T-cell (primary cell): ENCODE measurements at places on chromosomes 5 and 9.

GRCh38 chr5:87581661-87582060 lies 168.9 kb upstream of the CCNH start:
- H3K36me3 ChIP-seq = no peaks in the 10 kb centered on the region
- H3K4me3 ChIP-seq = no peak overlapping the region
- no peak for DNase-seq
- no peaks in the 10 kb centered on the region for H3K4me1 ChIP-seq
- H3K27ac ChIP-seq = no peak overlapping the region
- H3K27me3 ChIP-seq = no peaks in the 10 kb centered on the region

GRCh38 chr5:14569948-14570691 lies 11.5 kb upstream of the OTULINL start:
- H3K4me1 ChIP-seq = no peaks in the 10 kb centered on the region
- H3K27me3 ChIP-seq = no peaks in the 10 kb centered on the region
- H3K36me3 ChIP-seq = no peaks in the 10 kb centered on the region
- H3K4me3 ChIP-seq = no peak overlapping the region
- H3K27ac ChIP-seq = no peak overlapping the region
- DNase-seq = no peak

DNA sequence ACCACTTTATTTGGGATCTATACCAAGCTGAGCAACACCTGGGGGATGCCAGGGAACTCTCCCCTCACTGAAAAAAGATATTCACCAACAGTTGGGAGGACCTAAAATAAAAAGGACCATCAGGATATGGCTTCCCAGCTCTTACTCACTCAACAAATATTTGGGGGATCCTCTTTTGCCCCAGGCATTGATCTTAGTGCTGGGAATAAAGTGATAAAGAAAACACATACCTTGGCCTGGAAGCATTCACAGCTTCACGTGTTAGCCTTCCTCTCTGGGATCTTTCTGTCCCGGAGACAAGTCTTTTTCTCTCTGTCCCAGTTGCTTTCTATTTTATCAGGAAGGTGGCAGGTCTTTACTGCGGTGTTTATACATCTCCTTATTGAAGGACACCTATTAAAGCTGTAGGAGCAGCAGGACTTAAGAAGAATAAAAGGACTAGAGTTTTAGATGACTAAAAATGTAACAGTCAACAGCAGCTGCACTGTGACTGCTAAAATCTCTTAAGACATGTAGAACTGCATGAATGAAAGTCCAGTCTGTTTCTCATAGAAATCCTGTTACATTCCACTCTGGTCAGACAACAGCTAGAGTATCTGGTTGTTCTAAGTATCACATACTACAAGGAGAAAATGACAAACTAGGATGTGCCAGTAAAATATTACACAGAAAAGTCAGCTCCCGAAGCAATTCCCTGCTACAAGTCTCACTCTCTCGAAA lies 90.0 kb upstream of the ITGA2 start:
- no peak overlapping the region for H3K27ac ChIP-seq
- no peak overlapping the region for H3K4me3 ChIP-seq
- no peaks in the 10 kb centered on the region for H3K36me3 ChIP-seq
- no peak for DNase-seq

- no peaks in the 10 kb centered on the region for H3K4me1 ChIP-seq
- DNase-seq = no peak
- H3K4me3 ChIP-seq = no peak overlapping the region
- no peak overlapping the region for H3K27ac ChIP-seq
These were observed 64.3 kb upstream of the LMX1B start for GRCh38 chr9:126549246-126550006.

- peak within 1 kb of the TSS; percentile 88 for H3K4me3 ChIP-seq
- peaks cover 36% of the 10 kb centered on the region for H3K4me1 ChIP-seq
- peak within 1 kb of the TSS; percentile 57 for H3K27ac ChIP-seq
- no peaks in the 10 kb centered on the region for H3K27me3 ChIP-seq
These were observed at the start of gene MAML1 for GRCh38 chr5:179732412-179732917. Gene MAML1, plus strand, starts transcription at chr5:179732822. Its CDS starts 291 bp downstream, at chr5:179733113.

GRCh38 chr9:34579104-34579807 lies 10.3 kb downstream of the CNTFR start:
- H3K4me3 ChIP-seq = no peak overlapping the region
- peaks cover 13% of the 10 kb centered on the region for H3K4me1 ChIP-seq
- H3K27ac ChIP-seq = no peak overlapping the region
- DNase-seq = no peak
- peaks cover 76% of the 10 kb centered on the region for H3K27me3 ChIP-seq

DNA sequence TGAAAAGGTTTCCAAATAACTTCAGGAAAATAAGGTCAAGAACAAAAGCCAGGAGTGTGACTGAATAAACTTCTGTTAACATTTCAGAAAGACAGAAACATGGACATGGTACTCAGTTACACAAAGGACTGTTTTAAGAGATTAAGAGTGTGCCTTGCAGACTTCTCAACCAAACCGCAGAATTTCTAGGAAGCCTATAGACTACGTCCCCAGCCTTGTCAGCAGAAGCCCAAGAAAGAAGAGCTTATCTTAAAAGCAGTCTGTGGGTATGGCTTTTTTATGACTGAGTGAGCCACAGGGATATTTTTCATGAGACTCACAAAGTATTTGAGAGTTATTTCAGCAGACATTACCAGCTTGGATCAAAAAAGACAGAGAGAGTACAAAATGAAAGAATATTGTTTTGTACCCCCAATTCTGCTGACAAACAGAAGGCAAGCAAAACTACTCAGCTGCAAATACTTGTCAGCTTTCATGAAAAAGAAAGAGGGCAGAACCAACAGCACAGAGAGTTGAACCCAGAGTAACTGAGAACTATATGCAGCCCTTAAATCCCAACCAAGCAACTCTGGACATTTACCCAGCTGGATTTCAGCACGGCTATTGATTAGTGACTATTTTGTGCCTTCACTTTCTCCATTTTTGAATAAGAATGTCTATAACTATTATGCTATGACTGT lies 711.0 kb upstream of the CTNND2 start:
- H3K27ac ChIP-seq = no peak overlapping the region
- no peak for DNase-seq
- H3K36me3 ChIP-seq = no peaks in the 10 kb centered on the region
- no peaks in the 10 kb centered on the region for H3K27me3 ChIP-seq
- no peak overlapping the region for H3K4me3 ChIP-seq

GRCh38 chr5:40401284-40402006 lies 278.3 kb upstream of the PTGER4 start:
- H3K27me3 ChIP-seq = no peaks in the 10 kb centered on the region
- H3K36me3 ChIP-seq = no peaks in the 10 kb centered on the region
- H3K27ac ChIP-seq = no peak overlapping the region
- H3K4me3 ChIP-seq = no peak overlapping the region

GRCh38 chr9:38683336-38683735 lies 36.6 kb downstream of the FAM240B start:
- H3K4me3 ChIP-seq = no peak overlapping the region
- no peaks in the 10 kb centered on the region for H3K36me3 ChIP-seq
- H3K27ac ChIP-seq = no peak overlapping the region

GRCh38 chr9:4657426-4658159 lies 4.5 kb upstream of the PLPP6 start:
- no peaks in the 10 kb centered on the region for H3K27me3 ChIP-seq
- no peak overlapping the region for H3K27ac ChIP-seq
- H3K4me3 ChIP-seq = no peak overlapping the region
- no peaks in the 10 kb centered on the region for H3K36me3 ChIP-seq
- no peak for DNase-seq
- H3K4me1 ChIP-seq = peaks cover 20% of the 10 kb centered on the region

DNA sequence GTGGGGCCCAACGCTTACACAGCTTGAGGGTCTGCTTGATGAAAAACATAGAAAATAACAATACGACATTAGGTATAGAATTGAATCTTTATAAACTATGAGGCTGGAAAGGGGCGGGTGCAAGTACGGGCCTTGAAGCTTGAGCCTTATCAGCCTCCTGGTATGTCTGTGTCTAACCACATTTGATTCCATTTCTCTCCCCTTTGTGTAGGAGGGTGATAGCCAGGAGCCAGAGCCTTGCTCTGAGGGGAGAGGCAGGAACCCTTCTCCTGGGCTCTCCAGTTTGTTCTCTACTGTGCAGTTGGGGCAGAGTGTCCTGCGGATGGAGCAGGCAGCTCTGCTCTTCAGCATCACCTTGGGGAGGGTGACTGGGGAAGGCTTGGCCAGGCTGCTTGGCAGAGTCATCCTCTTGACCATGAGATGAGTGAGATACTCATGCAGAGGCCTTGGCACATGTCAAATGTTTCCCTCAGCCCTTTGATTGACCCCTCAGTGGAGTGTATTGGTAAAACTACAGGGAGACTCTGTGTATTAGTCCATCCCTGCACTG lies 153.5 kb downstream of the SEMA6A start:
- DNase-seq = no peak
- no peaks in the 10 kb centered on the region for H3K27me3 ChIP-seq
- no peaks in the 10 kb centered on the region for H3K4me1 ChIP-seq

DNA sequence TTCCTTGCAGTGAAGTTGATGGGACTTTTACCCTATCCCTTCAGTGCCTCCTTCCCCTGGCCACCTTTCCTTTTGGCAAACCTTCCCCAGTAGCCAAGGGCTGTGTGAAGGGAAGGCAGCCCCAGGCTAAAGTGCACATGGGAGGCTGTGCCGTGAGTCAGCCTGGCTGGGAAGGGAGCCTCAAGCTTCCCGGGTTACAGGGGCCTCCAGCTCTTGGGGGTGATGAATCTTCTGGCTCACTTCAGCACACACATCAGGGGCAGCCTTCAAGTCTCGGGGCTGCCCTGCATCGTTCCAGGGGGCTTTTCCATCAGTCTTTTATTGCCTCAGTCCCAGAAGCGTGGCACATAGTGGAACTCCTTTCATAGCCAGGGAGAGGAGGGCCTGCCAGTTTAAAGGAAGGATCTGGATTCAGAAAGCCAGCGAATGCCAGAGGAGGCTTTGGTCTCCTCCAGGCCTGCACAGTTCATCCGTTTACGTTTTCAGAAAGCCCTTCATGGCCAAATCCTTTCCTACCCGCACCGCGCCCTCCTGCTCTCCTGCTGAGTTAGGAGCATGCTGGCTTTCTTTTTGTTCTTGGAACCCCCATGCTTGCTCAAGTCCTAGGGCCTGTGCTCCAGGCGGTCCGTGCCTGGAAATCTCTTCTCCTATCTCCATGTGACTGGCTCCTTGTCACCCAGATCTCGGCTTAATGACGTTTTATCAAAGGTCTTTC lies 134.8 kb upstream of the KLF4 start:
- H3K4me3 ChIP-seq = no peak overlapping the region
- H3K36me3 ChIP-seq = no peaks in the 10 kb centered on the region
- H3K4me1 ChIP-seq = no peaks in the 10 kb centered on the region
- peaks cover 7% of the 10 kb centered on the region for H3K27me3 ChIP-seq
- H3K27ac ChIP-seq = no peak overlapping the region
- DNase-seq = no peak

DNA sequence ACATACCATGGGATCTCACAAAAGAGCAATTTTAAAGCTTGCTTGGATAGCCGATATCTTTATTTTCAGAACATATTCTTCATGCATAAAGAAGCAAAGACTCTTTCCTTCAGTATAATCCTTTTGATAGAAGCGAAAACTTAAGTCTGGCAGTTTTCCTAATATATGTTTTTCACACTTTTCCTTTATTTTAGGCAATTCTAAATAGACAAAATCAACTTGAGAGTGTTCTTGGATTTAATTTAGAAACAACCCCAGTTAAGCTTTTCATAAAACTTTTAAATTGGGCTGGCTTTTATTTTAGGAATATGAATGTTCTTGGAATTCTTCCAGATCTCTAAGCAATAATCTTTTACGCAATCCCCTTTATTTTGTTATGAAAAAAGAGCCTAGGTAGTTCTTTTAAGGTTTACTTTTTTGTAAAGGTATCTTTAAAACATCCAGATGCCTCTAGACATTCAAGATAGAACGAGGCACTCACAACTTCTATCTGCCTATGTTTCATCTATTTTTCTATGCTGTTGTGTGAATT lies 51.5 kb upstream of the HSPB3 start:
- no peaks in the 10 kb centered on the region for H3K4me1 ChIP-seq
- H3K4me3 ChIP-seq = no peak overlapping the region
- no peak for DNase-seq
- no peaks in the 10 kb centered on the region for H3K27me3 ChIP-seq

DNA sequence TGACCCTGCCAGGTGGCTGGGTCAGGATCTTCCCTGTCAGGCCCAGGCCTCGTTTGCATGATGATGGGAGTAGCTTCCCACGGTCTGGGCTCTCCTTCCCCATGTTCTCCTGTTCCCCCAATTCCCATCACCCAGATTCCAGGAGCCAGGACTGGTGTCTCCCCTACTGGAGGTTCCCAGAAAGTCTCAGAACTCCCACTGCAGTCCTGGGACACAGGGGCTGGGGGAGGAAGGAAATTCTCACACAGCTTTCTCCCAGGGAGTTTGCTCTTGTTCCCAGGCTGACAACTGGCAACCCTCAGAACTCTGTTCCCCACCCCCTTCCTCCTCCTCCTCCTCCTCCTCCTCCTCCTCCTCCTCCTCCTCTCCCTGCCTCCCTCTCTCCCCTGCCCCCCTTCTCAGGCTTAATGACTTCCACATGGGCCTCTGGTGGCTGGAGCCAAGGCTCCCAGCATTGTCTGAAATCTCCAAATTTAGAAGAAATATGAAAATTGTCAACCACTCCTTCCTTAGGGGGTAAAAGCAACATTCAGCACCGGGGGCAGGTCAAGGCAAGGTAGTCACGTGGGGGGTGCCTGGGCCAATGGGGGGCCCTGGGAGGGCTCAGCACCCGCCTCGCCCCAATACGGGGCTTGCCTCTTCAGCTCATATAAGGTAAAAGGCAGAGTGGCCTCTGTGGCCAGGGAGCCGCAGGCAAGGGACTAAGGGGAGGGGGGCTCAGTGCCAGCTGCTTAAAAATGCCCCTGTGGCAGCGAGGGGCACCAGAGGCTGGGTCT lies 27.3 kb upstream of the IL17B start:
- DNase-seq = no peak
- no peaks in the 10 kb centered on the region for H3K36me3 ChIP-seq

- no peak for DNase-seq
- H3K4me3 ChIP-seq = no peak overlapping the region
- peaks cover 4% of the 10 kb centered on the region for H3K36me3 ChIP-seq
- no peaks in the 10 kb centered on the region for H3K27me3 ChIP-seq
- H3K27ac ChIP-seq = no peak overlapping the region
These were observed 41.7 kb downstream of the RETREG1 start for GRCh38 chr5:16574789-16575721.

GRCh38 chr5:159341906-159342310 lies 11.6 kb upstream of the IL12B start:
- peaks cover 47% of the 10 kb centered on the region for H3K4me1 ChIP-seq
- H3K27me3 ChIP-seq = no peaks in the 10 kb centered on the region
- H3K27ac ChIP-seq = no peak overlapping the region

DNA sequence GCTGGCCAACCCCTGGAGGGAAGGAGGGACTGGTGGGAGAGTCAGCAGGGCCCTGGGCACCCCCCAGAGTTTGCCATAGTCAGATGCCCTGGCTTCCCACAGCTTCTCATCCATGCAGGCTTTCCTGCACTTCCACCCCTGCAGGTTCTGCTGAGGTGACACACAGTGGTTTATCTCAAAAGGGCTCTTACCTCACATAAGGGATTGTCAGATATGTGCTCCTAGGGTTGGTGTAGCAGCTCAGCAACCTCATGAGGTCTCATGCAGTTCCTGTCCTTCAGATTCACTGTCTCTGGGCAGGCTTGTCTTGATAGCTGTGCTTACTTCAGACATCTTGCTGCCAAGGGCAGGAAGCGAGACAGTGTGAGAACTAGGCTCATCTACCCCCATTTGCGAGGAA lies 143.4 kb downstream of the KDM4C start:
- no peaks in the 10 kb centered on the region for H3K4me1 ChIP-seq
- H3K27me3 ChIP-seq = no peaks in the 10 kb centered on the region
- no peak overlapping the region for H3K27ac ChIP-seq
- DNase-seq = no peak
